ENCODE measurements at places on chromosomes 7 and 10. TPM values are rescaled to one million over a fixed set of nuclear protein-coding genes. Genes with fewer than 3 reads are reported as not detected.

Gene WNT8B
- total RNA-seq = not detected

Gene GNAT3
- total RNA-seq = not detected

Gene CLCN1
- not detected for total RNA-seq

- H3K27ac ChIP-seq = no peak overlapping the region
- no peaks in the 10 kb centered on the region for H3K36me3 ChIP-seq
- H3K4me1 ChIP-seq = no peaks in the 10 kb centered on the region
- H3K27me3 ChIP-seq = peaks cover 22% of the 10 kb centered on the region
- DNase-seq = peak; percentile 48
- no peak overlapping the region for H3K4me3 ChIP-seq
Observed at GRCh38 chr10:132058793-132059759, 6.7 kb upstream of the JAKMIP3 start.

GRCh38 chr10:15719049-15719898 lies 448 bp downstream of the ITGA8 start:
- no peaks in the 10 kb centered on the region for H3K4me1 ChIP-seq
- DNase-seq = no peak
- no peaks in the 10 kb centered on the region for H3K36me3 ChIP-seq
- peaks cover 32% of the 10 kb centered on the region for H3K27me3 ChIP-seq
- peak overlapping the region; percentile 46 for H3K4me3 ChIP-seq

GRCh38 chr10:24790599-24790998 lies 66.9 kb upstream of the ARHGAP21 start:
- no peak overlapping the region for H3K27ac ChIP-seq
- no peak for DNase-seq
- H3K4me1 ChIP-seq = no peaks in the 10 kb centered on the region
- H3K27me3 ChIP-seq = no peaks in the 10 kb centered on the region
- H3K36me3 ChIP-seq = no peaks in the 10 kb centered on the region
- no peak overlapping the region for H3K4me3 ChIP-seq

GRCh38 chr7:17771901-17772408 lies 168.3 kb downstream of the SNX13 start:
- H3K4me3 ChIP-seq = no peak overlapping the region
- no peak for DNase-seq
- no peak overlapping the region for H3K27ac ChIP-seq
- H3K36me3 ChIP-seq = no peaks in the 10 kb centered on the region
- H3K27me3 ChIP-seq = no peaks in the 10 kb centered on the region

GRCh38 chr10:49180444-49180860 lies 7.7 kb downstream of the TMEM273 start:
- H3K4me3 ChIP-seq = no peak overlapping the region
- H3K27ac ChIP-seq = no peak overlapping the region
- no peaks in the 10 kb centered on the region for H3K36me3 ChIP-seq
- DNase-seq = no peak
- H3K4me1 ChIP-seq = peaks cover 20% of the 10 kb centered on the region
- H3K27me3 ChIP-seq = no peaks in the 10 kb centered on the region

Gene PAX4
- total RNA-seq = not detected

- H3K27me3 ChIP-seq = no peaks in the 10 kb centered on the region
- no peak overlapping the region for H3K4me3 ChIP-seq
- H3K4me1 ChIP-seq = peaks cover 48% of the 10 kb centered on the region
- DNase-seq = no peak
- peaks cover 14% of the 10 kb centered on the region for H3K36me3 ChIP-seq
Observed at GRCh38 chr10:97717627-97718026, 4.1 kb downstream of the MARVELD1 start.

DNA sequence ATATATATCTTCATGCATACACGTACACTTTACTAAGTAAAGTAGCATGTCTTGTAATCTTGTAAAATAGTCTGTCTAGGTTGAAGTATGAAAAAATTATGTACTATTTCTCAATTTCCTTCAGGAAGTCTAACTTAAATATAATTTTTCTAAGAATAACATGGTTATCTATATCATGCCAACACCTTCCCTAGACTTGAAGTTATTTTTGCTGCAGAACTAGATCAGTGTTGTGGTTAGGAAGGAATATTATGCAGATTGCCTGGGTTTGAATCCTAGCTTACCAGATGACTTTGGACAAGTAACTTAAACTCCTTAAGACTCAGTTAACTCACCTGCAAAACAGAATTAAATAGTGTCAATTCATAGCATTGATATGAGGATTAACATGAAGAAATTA lies 142.2 kb upstream of the SEMA3A start:
- H3K4me3 ChIP-seq = no peak overlapping the region
- no peaks in the 10 kb centered on the region for H3K4me1 ChIP-seq
- DNase-seq = no peak
- no peaks in the 10 kb centered on the region for H3K36me3 ChIP-seq
- no peak overlapping the region for H3K27ac ChIP-seq

DNA sequence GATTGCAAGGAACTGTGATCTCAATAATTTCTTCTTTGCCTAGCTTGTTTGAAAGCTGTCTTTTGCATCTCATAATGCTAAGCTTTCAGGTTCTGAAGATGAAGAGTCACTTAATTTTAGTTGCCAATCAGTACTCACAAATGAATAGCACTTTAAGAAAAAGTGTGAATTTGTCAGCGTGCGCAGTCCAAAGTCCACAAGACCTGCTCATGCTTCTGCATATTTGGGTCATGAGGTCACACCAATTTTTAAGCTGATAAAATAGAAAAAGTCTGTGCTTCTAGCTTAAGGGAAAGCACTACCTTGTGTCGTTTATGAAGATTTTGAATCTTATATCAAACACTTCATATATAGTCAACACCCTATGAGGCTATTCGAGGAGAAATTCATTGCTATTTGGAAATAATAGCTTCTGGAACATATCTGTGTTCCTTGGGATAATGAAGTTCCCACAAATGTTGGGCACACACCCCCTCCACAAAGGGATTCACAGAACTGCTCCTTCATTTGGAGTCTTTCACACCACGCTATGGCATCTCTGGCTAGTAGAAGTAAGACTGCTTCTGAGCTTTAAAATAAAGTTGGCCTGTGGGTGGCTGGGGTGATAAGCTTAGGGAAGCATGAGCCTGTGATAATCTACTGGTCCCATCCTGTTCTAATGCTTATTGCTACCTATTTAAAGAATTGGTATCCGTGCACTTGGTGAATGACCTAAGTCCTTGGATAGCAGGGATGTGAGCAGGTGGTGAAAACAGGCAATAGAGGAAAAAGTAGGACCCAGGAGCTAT lies 33.3 kb downstream of the A1CF start:
- H3K36me3 ChIP-seq = no peaks in the 10 kb centered on the region
- no peak overlapping the region for H3K27ac ChIP-seq
- H3K4me3 ChIP-seq = no peak overlapping the region
- H3K27me3 ChIP-seq = no peaks in the 10 kb centered on the region

Gene TMEM26
- total RNA-seq = 0.46 TPM

Measured in upper lobe of right lung (tissue), 1 donor.